Left hindlimb (tissue), 1 donor: ENCODE measurements at places on chromosomes 13 and 19.

DNA sequence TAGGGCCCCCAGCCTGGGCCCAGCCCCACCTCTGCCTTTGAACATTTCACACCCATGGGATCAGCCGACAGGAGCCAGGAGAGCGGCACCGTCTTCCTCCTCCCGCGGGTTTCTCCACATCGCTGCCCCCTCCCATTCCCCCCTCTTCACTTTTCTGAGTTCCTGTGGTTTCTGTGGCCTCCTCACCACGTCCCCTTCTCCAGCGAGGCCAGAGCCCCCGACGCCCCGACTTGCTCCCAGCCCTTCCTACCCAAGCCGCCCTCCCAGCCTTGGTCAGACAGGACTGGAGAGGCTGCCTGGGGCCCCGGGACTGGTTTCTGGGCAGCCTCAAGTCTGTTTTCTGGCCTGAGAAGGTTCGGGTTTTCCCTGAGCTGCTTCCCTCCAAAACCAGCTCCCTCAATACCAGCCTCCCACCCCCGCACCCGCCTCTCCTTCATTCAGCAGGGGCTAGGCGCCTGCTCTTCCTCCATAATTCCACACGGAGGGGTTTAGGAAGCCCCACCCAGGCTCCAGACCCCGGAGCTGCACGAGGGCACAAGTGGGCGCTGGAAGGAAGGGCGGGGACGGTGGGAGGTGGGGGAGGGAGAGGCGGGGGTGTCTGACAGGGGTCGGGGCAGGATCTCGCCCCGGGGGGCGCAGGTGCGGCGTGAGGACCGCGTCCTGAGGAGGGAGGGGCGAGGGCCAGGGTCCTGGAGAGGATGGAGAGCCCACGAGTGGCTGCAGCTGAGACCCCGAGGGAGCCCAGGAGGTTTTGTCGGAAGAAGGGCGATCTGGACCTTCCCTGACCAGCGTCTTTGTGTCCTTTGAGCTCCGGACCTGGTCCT lies 4.0 kb upstream of the SIGLEC10 start:
- no peak for DNase-seq

DNA sequence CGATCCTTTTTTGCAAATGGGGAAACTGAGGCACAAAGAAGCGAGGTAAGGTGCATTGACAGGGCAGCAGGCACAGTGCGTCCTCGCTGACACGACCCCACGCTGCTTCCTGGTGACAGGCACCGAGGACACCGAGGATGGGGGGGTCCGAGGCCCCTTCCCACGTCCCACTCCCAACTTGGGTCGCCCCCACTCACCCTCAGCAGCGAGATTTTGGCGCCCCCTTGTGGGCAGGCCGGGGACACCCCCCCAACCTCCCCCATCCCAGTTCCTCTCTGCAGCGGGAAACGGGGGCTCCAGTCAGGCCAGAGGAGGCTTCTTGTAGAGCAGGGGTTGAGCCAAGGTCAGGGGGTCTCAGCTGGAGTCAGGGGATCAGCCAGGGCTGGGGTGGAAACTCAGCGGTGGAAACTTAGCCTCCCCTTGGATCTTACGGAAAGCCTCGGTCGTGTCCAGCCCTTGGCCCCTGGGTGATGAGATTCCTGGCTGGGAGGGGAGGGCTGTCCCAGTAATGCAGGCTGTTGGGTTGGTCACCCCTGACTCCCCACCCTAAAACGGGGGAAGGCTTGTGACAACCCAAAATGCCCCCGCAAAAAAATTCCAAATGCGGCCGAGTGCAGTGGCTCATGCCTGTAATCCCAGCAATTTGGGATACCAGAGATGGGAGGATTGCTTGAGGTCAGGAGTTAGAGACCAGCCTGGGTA lies 8.2 kb downstream of the SMIM24 start:
- DNase-seq, result no peak

DNA sequence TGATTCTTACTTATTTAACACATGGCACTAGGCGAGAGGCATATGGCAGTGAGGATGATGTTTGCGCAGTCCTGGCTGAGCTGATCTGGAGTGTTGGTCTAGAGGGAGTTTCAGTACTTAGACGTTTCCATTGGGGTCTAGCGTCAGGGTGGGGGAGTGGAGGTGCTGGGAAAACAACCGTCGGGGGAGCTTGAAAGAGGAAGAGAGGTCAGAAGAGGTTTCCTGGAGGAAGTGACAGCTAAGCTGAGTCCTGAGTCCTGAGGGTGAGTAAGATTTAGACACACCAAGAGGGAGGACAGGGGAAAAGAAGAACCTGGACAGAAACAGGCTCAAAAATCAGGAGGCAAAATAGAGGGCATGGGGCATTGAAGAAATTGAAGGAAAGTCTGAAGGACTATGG lies 81.4 kb downstream of the ALOX5AP start:
- DNase-seq, result no peak

- DNase-seq, result no peak
Observed at GRCh38 chr13:48502601-48503319, 30.1 kb downstream of the RCBTB2 start.

DNA sequence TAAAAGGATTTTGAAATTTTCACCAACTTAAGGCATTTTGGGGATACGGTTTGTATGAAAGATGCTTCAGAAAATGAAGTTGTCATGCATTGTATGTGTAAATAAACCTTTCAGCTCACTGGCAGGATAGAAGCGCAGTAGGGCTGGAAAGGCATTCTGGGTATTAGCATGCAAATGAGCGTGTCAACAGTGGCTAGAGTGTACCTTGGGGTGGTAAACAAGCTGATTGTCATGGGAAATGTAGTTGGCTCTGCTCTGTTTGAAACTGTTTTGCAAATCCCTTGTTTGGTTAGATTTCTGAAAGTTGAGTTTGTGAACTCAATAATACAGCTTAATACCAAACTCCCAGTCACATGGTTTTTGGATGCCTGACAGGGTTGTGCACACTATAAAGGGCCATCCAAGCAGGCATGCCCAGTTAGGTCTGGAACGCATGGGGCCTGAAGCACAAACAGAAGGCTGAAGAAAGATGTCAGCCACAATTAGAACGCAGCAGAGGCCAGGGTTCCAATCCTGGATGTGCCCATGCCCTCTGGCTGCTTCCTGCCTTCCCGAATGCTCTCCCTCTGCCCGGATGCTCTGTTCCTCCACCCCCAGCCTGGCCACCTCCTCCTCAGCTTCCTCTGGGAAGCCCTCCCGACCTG lies 14.6 kb downstream of the GSX1 start:
- DNase-seq, result no peak

DNA sequence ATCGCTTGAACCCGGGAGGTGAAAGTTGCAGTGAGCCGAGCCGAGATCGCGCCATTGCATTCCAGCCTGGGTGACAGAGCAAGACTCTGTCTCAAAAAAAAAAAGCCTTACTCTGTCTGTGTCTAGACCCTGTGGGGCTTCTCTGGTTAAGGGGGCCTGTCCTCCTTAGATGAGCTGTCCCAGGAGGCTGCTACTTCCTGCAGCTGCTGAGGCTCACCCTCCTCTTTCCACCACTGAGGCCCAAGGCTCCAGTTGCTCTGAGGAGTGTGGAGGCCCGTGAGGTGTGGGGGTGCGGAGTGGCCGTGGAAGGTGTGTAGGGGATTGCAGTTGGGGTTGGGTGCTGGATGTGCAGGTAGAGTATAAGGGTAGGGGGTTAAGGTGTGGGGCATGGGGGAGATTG lies 22.1 kb upstream of the RASA3 start:
- no peak for DNase-seq
